ENCODE measurements at places on chromosomes 12 and 14.

- DNase-seq: no peak
Measured at GRCh38 chr14:71119832-71120231, 212.6 kb downstream of the PCNX1 start.

DNA sequence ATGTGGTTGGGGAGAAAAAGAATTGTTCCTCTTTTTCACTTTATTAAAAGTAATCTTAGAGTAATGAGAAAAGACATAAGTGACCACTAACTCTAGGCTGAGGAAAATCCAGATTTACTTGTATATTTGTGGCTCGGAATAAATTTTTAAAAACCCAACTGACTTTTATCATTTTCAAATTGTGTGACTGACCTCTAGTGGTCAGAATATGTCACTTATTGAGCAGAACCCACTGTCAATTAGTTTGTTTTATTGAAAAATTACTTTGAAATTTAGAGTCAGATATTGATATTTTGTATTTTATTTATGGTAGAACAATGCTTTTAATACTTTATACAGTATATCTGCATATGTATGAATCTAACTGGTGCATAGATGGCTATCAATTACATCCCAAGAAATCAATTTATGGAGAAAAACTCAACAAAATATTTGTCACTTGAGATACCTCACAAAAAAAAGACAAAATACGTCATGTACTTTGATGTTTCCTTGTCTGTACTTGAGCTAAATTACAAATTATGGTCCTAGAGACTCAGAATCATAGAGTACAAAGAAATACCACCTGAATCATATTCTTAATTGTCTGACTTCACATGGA, 229.4 kb downstream of the CNTN1 start:
- no peak for DNase-seq

GRCh38 chr14:101072945-101073597, 169.5 kb upstream of the RTL1 start:
- DNase-seq: no peak

DNA sequence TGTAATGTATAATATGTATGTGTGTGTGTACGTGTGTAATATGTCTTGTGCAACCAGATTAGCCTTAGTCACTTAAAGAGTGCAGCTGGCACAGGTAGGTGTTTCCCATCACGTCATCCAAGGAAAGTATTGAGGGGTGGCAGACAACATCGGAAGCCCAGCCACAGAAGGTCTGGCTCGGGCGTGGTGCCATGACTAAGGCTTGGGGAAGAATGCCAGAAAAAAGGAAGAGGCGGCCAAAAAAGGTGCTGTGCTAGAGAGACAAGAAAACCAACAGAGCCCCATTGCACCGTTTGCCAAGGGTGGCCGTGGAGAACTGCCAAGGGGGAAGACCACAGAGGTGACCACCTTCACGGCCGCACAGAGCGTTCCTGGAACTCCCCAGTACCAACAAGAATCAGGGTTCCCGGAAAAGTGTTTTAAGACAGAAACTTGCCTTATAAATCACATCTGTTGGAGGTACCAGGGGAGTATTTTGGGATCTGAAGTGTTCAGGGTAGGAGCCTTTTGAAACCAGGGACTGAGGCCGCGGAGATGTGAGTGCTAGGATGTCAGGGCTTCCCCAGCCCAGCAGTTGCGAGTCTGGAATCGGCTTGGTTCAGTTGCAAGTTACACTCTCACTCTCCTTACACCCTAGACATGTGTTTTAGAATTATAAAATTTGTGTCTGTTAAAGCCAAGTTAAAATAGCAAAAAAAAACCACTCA, 131.2 kb upstream of the DYRK2 start:
- DNase-seq: no peak

GRCh38 chr12:40137252-40137651, 31.4 kb upstream of the SLC2A13 start:
- DNase-seq: peak; percentile 38

DNA sequence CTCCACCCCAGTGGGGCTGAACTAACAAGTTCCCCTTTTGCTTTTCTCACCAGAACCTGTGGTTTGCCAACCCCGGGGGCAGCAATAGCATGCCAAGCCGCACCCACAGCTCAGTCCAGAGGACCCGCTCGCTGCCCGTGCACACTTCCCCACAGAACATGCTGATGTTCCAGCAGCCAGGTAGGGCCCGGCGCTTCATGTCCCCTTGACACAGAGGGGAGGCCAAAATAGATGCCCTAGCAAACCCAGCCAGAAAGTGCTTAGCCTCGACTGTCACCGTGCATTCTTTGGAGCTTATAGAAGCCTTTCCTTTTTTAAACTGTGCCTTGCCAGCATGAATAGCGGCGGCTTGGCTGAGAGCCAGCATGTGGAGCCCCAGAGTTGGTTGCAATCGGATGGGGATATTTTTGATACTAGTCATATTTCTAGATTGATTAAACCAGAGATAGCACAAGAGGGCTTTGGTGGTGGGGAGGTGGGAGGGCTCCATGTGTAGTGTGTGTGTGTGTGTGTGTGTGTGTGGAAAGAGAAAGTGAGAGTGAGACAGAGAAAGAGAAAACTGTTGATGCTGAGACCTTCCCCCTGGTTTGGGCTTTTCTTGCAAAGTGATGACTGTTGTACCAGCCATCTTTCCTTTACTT, 126.1 kb downstream of the GCH1 start:
- peak; percentile 4 for DNase-seq

- DNase-seq: no peak
Measured at GRCh38 chr12:76813972-76814371, 50.1 kb downstream of the ZDHHC17 start.

DNA sequence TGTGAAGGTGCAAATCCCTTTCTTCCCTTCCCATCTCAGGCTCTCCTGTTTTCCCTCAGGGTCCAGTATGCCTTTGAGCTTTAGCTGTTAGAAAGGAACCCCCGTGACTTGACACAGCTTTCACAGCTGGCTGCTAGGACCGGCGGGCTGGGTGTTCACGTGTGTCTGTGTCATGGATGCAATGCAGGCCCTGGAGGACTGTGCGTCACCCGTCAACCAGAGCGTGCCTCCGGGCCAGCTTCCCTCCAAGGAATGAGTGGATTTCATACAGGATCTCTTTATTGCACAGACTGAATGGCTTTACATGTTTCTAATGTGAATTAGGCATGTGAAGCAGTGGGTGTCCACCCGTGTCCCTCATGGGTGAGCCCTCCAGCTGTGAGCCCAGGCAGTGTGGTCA, 77.4 kb downstream of the AACS start:
- no peak for DNase-seq

DNA sequence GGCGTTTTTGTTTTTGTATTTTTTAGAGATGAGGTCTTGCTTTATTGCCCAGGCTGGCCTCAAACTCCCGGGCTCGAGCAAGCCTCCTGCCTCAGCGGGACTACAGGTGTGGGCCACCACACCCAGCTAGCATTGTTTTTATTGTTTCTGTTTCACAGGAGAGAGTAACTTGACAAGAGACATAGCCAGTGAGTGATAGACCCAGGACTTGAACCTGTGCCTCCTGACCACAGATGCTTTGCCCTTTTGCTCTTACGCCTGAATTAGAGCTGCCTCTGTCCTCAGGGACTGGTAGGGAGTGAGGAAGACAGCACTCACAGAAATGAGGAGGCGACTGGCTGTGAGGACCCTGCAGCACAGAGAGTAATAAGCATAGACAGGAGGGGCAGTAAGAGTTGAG, 2.3 kb downstream of the EVL start:
- DNase-seq: no peak

GRCh38 chr14:105411017-105411941, 8.3 kb upstream of the MTA1 start:
- no peak for DNase-seq

DNA sequence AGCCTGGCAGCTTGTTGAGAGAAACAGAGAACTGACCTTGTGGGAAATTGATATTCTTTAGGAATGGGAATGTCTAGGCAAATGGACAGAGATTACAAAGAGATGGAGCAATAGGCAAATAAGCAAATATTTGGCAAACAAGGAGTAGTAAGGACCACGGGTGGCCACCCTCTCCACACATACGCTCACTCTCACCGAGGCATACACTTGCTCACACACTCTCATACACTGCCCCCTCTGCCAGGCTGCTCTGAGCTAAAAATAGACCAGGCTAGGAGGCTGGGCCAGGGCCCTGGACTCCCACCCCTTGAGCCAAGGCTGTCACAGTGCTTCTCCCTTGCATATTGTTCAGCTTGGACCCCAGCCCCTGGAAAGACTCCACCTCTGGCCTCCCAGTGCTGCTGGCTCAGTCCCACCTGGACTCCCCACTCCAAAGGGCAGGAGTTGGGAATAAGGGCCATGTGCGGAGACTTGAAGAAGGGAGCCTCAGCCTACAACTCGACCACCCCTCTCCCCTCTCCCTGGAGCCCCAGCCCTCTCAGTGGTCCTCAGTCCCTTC, 1.1 kb downstream of the PPP1R1A start:
- DNase-seq: no peak

DNA sequence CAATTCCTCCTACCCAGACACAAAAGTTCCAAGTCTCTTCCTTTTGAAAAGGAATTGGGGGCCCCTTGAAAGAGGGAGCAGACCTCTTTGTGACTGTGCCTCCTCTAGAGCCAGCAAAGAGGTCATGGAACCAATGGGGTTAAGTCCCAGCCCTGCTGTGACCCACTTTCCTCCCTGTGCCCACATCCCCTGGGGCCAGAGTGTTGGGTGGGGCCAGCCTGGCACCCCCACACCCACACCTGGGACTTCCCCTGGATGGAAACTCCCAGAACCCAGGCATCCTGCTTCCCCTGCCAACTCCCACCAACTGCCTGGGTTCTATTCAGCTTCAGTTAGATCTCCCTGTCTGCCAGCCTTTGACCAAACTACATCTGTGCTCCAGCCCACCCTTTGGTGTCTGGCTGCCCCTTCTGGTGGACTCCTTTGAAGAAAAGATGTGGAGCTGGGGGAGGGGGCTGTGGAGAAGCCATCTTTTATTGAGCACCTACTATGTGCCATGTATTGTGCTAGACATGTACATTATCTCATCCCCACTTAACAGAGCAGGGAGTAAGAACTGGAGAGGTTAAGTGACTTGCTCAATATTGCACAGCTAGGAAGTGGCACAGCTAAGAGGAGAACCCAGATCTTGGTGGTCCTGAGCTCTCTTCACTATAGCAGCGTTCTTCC, 4.6 kb upstream of the RARG start:
- peak; percentile 84 for DNase-seq

DNA sequence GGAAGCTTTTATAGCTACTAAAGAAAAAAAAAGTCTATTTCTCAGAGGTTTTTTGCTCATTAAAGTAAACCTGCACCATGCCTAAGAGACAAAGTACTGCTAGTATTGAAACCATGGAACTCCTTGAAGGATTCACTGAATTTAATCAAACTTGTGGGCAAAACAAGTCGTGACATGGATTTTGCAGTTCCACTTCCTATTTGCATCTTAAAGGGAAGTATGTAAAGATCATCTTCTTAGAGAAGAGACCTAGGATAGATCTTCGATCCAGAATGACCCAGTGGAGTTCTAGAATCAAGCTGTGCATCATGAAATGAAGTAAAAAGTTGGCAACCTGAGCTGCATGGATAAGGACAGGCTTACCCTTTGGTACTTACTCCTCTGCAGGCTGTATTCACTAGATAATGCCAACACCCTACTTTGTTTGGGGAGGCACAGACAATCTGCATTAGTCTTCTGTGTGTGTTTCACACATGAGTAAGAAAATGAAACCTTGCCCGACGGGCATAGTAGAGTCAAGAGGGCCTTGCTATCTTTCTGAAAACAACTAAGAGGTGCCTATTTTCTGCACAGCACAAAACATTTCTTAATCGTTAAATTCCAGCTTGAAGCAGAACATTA, 1.9 kb downstream of the GNG2 start:
- DNase-seq: no peak

GRCh38 chr14:95045106-95045701, 112.1 kb downstream of the DICER1 start:
- DNase-seq: no peak

DNA sequence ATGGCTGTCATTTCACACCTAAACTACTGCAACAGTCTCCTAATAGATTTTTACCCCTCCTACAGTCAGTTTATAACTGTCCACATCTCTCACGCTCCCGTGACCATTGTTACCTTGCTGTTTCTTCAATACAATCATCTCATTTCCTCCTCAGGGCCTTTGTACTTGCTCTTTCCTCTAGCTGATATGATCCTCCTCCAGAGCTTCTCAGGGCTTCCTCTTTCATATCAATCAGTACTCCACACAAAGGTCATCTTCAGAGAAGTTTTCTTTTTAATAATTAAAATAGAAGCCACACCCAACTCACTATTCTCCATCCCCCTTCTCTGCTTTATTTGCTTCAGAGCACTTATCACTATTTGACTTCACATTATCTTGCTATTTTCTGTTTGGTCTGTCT, 508.2 kb downstream of the NELL2 start:
- DNase-seq: no peak

- no peak for DNase-seq
Measured at GRCh38 chr14:58465421-58465820, 37.9 kb downstream of the KIAA0586 start.

- no peak for DNase-seq
Measured at GRCh38 chr12:89873745-89874144, 165.1 kb upstream of the ATP2B1 start.

DNA sequence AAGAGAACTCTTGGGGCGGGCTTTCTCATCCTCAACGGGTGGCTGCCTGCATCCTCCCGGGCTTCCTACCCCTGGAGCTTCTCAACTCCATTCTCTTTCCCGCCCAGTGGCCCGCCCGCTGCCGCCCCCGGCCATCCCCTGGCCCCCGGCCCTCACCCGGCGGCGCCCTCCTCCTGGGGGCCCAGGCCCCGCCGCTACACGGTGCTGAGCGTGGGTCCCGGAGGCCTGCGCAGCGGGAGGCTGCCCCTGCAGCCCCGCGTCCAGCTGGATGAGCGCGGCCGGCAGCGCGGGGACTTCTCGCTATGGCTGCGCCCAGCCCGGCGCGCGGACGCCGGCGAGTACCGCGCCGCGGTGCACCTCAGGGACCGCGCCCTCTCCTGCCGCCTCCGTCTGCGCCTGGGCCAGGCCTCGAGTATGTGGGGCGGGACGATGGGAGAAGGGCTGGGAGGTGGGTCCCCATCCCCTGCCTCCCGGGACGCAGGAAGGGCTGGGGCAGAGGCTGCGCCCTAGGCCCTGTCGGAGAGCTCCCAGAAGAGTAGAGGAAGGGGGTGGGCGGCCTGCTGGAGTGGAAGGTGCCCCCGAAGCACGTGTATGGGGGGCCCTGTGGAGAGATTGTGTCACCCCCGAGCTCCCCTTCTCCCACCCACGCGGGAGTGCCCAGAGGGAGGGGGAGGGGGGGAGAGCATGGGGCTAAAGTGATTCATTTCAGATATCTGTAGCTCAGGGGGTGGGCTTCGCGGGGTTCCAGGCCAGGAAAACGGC, 1.5 kb downstream of the LAG3 start:
- no peak for DNase-seq

DNA sequence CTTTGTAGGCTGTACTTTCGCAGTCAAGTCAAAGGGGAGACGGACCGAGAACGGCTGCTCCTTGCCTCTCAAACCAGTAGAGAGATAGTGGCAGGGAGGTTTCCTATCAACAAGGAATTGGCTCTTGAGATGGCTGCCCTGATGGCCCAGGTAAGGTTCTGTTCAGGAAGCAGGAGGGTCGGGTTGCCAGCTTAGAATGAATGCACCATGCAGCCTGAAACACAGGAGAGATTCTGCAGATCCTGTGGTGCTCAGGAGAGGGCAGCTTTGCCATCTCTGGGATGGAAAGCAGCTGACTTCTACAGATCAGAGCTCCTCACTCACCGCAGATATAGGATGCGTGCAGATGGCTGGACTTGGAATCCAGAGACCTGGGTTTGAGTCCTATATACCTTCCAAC, 18.0 kb downstream of the PIGH start:
- DNase-seq: no peak
